ENCODE measurements at places on chromosomes 5 and 9.

DNA sequence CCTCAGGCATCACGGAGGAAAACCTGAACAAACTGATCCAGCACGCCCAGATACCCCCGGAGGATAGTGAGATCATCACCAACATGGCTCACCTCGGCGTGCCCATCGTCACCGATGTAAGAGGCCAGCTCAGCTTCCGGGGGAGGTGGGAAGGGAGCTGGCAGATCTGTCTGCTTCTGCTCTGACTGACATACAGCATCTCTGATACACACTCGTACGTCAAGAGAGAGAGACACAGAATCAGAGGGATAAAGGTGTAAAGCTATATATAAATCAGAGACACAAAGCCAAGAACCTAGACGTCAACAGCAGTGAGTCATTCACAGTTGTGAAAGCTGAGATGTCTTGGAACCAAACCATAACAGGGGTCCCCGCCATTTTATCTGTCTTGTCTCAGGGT, 30.1 kb upstream of the CFAP157 start:
- DNase-seq: no peak

DNA sequence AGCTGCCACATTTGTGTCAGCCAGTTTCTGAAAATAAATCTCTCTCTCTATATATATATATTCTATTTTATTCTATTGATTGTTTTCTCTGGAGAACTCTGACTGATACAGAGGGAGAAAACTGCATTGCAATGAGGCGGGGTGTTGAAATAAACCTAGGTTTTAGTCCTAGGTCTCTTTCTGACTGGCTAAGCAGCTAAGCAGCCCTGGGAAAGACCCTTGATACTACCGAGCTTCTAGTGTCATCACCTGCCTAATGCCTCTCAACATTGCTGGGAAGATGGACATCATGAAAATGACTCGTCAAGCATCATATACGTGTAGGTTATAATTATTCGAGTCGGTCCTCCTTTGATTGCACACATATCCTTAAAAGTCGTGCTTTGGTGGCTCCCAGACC, 166.5 kb upstream of the IL12B start:
- no peak for DNase-seq

- DNase-seq: no peak
Measured at GRCh38 chr5:67437905-67438845, 241.6 kb upstream of the CD180 start.

DNA sequence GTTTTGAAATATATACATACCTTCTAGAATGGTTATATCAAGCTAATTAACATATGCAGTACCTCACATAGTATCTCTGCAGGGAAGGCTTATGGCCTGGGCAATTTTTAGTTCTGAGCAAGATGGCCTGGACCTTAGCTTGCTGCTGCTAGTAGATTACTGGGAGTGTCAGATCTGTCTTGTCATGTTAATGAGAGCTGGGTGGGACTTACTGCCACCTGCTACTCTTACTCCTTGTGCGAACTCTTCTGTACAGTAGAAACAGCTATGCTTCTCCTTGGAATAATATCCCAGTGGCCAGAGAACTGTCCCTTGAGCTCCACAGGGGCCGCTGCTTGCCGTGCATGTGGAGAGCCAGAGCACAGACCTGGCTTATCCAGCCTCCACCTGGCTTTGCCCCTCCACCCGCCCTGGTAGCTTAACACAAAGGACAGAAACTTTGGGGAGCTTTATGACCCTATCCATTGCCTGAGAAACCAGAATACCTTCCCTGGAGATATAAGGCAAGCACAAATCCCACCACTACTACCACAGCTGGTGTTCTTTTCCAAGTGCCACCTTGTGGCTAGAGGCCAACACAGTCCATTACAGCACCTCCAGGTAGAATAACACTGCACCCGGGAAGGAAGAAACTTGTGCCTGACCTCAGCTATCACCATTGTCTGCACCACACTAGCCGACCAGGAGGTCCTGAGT, 74.4 kb upstream of the RUSC2 start:
- DNase-seq: peak; percentile 35

DNA sequence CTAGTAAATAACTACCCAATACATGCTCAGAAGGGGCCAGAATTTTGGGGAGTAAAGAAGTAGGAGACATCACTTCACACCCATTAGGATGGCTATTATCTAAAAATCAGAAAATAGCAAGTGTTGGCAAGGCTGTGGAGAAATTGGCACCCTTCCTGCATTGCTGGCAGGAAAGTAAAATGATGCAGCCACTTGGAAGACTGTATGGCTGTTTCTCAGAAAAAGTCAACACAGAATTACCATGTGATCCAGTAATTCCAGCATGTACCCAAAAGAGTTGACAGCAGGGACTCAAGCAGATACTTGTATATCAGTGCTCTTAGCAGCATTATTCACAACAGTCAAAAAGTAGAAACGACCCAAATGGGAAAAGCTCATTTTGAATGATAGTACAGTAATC, 107.6 kb downstream of the APBA1 start:
- no peak for DNase-seq

GRCh38 chr5:146040527-146040926, 64.8 kb downstream of the PLAC8L1 start:
- no peak for DNase-seq

GRCh38 chr5:150309101-150309885, 6.6 kb upstream of the ARSI start:
- DNase-seq: peak; percentile 63

GRCh38 chr5:36047384-36048160, 19.1 kb downstream of the UGT3A2 start:
- DNase-seq: no peak

DNA sequence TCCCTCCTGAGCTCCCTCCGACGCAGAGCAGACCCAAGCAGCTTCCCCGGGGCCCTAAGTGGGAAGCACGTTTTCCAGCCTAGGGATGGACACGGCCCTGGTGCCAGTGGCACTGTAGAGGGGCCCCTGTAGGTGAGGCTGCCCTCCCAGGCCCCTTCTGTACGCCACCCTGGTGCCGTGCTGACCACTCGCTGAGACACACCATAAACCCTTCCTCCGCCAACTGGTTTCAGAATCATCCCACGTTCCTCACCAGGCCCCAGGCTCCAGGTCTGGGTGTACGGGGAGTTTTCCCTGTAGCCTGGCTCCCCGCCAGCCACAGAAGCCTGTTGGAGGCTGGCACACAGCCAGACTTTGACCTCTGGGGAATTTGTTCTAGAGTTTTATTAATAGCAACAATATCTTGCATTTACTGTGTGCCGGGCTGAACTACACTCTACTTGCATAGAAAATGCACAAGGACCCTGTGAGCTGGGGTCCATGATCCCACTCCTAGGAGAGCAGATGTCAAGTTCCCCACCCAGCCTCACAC, 18.2 kb upstream of the WDR38 start:
- no peak for DNase-seq

DNA sequence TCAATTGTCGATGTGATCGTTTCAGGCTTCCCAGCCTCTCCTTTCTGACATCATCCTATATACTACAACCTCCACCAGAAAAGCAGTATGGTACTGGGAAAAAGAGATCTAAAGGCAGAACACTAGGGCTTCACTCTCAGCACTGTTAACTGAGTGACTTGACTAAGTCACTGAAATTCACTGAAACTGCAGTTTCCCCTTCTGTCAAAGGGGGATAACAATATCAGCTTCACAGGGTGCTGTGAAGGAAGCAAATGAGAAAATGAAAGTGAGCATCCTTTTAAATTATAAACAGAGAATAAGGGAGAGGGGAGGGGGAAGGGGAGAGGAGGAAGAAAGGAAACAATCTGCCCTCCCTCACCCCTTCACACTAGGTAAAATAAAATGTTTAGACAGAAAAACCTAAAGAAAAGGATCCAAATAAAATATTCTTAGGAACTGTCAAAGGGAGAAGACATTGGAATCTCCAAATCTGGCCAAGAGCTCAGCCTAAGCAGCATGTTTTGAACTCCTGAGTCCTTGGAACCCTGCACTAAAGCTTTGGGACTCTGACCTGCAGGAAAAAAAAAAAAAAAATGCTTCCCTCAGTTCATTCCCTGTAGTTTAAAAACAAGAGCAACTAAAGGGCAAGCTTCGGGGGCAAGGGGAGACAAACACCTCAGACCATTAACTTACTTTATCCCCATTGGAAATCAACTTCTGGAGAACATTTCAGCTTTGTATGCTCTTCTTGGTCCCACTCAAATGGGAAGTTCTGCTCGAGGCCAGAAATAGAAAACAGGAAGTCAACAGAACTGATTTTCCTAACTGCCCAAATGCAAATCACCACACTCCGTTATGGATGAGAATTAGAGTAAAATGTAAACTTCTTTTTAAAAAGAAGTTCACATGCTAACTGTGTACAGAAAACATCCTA, 178.3 kb downstream of the DEPDC1B start:
- no peak for DNase-seq

- no peak for DNase-seq
Measured at GRCh38 chr9:98067184-98067583, 10.7 kb downstream of the NANS start.

DNA sequence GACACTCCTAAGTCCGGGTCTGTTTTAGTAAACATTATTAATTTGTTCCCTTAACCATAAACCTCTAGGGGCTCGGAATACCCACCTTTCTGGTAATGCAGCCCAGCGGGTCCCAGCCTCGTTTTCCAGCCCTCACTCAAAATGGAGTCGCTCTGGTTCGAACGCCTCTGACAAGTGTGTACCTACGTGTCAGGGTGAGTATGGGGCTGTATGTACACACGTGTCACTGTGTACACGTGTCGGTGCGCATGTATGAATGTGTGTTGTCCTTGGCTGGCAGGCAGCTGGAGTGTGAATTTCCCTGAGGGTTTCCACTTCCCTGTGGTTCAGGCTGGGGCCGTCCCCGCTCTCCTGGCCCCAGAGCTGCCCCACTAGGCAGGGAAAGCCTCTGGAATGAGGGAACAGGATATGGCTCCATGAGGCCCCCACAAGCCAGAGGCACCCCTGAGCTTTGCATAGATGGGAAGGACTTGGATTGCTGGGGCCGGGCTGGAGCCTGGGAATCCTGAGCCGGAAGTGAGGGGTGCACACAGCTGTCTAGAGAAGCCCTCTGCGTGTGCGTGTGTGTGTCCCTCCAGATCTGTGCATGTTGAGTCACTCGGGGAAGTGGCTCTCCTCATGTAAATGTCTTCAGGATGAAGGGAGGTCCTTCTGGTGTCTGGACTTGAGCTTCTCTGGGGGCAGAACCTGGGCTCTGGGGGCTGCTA, 160.8 kb upstream of the IER5L start:
- no peak for DNase-seq

DNA sequence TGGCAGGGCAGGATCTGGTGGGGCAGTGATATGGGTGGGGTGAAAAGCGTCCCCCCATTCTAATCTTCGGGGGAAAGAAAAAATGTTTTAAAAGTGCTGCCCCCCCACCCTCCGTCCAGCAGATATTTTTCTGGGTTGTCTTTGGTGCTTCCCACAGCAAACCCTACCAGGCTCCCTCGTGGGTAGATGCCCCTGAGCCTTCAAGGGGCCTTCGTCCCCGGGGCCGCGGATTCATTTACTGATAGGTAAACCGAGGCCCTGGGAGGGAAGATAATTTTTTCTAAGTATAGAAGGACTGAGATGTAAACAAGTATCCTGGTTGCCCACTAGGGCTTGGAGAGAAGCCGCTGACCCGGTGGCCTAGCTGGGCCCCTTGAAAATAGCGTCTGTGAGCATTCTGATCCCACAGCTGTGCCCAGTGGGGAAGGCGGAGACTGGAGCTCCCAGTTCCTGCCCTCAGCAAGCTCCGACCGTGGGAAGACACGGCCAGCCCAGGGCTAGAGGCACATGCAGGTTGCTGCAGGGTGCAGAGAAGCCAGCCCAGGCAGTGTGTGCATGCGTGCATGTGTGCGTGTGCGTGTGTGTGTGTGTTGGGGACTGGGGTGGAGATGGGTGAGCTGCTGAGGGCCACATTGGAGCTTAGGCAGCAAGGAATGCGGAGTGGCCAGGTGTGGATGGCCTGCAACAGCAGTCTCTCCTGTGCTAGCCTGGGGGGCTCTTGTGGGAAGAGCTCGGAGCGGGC, 6.0 kb upstream of the RXRA start:
- no peak for DNase-seq

- DNase-seq: no peak
Measured at GRCh38 chr5:1538741-1539392, 15.1 kb upstream of the LPCAT1 start.

DNA sequence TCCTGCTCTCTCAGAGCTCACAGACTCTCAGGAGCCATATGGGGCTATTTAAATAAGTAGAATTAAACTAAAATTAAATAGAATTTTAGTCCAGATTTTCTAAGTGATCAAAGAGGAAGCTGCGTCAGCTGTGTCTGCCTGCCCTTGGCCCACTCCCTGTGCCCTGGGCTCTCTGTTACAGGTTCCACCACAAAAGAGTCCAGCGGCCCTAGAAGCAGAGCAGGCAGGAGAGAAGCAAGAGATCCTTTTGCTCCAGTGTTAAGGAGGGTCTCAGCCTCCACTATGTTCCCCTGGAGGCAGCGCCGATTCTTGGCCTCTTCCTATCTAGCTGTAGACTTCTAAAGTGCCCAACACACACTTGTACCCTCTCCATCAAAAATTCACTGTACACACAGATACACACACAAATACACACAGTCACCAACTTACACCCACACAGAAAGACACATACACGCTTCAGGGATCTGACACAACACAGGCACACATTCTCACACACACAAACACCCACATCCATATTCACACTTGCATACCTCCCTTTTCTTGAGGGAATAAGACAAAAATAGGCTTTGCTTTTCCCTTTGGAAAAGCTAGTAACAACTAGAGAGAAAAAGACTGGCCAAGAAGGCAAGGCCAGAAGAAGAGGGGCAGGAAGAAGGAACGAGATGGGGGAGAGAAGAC, 5.5 kb upstream of the TNIP1 start:
- no peak for DNase-seq

GRCh38 chr5:43592363-43592762, 10.6 kb upstream of the NNT start:
- DNase-seq: no peak

DNA sequence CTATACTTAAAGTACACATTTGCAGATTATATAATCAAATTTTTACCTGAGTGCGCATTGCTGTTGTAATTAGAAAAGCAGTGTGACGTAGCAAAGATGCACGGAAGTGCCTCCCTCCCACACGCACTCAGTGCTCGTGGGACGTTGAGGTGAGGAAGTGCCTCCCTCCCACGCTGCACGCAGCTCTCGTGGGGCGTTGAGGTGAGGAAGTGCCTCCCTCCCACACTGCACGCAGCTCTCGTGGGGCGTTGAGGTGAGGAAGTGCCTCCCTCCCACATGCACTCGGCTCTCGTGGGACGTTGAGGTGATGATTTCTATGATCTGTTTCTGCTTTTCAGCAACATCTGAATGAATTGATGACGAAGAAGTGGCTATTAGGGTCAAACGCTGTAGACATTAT, 21.0 kb downstream of the EXOC3 start:
- DNase-seq: peak; percentile 5

DNA sequence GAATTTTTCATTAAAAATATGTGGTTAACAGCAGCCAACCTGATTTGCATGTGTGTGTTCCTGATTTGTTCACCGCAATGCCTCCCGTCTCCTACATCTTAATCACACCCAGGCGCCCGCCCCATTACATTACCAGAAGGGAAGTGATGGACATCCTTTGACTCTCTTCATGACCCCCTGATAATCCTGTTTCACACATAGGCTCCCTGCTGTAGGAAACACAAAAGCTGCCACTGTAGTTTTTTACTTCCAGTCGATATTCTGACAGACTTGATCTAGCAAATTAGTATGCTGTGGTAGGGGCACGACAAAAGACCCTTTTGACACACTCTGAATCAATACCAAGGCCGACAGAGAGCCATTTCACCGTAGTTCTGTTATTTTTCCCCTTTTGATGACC, 287.8 kb upstream of the ISL1 start:
- DNase-seq: no peak

- no peak for DNase-seq
Measured at GRCh38 chr9:7320841-7321240, 478.7 kb downstream of the DMAC1 start.

All from WERI-Rb-1 (cell line).